RPMI7951 (cell line): ENCODE measurements at places on chromosomes 6 and 20. TPM values are rescaled to one million over a fixed set of nuclear protein-coding genes. Genes with fewer than 3 reads are reported as not detected.

The NKAIN4 gene
- total RNA-seq, result not detected in 2 replicates

GRCh38 chr20:39289316-39289715 is 327.2 kb downstream of the DHX35 start:
- DNase-seq, result no peak

The GINM1 gene
- 47.0 and 49.6 TPM in 2 replicates for total RNA-seq

- peak; percentile 77 for DNase-seq
These were observed 48.1 kb downstream of the MCUR1 start for GRCh38 chr6:13766201-13766634.

DNA sequence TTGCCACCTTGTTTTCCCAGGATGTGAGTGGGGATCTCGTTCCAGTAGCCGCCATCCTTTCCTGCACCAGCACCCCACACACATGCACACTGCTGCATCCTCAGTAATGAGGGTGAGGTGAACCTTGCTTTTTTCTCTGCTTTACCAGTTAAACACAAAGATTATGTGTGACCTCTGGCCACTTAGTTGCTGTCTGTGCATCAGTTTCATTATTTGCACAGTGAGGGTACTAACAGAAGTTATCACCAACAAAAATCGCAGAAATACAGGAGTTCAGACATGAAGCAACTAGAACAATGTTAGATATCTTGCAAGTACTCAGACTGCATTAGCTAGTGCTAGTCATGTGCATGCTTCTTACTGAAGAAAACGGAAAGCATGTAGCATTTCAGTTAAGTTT is 17.4 kb upstream of the DACT2 start:
- no peak for DNase-seq

- peak; percentile 17 for DNase-seq
These were observed 115.4 kb downstream of the TENT5A start for GRCh38 chr6:81636930-81637568.

DNA sequence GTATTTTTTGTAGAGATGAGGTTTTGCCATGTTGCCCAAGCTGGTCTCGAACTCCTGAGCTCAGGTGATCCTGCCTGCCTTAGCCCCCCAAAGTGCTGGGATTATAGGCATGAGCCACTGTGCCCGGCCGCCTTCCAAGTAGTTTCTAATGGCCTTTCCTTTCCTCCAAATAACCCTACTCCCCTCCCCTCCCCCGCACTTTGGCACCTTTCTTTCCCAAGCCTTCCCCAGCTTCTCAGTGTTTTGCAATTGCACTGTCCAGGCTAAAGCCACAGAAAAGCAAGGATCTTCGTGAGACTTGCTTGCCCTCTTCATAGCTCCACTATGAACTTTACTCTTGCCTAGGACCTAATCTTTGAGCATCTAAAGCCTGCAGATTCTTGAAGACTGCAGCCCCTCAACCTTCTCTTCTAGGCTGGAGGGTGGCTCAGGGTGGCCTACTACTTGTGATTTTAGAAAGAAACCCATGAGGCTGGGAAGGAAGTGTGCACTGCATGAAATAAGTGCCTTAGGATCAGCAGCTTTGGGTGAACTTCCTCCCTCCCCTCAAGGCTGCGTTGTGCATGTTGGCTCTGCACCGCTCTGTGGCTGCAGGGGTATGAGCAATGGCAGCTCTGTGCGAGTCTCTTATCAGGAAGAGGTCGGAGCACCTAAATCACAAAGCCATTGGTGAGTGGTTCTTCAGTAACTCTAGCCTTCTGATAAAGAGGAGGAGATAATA is 152.4 kb upstream of the SNX9 start:
- DNase-seq, result no peak

The MAK gene
- total RNA-seq, result not detected in 2 replicates

GRCh38 chr6:14513496-14514393 is 396.2 kb downstream of the CD83 start:
- no peak for DNase-seq

The PGC gene
- not detected in 2 replicates for total RNA-seq

DNA sequence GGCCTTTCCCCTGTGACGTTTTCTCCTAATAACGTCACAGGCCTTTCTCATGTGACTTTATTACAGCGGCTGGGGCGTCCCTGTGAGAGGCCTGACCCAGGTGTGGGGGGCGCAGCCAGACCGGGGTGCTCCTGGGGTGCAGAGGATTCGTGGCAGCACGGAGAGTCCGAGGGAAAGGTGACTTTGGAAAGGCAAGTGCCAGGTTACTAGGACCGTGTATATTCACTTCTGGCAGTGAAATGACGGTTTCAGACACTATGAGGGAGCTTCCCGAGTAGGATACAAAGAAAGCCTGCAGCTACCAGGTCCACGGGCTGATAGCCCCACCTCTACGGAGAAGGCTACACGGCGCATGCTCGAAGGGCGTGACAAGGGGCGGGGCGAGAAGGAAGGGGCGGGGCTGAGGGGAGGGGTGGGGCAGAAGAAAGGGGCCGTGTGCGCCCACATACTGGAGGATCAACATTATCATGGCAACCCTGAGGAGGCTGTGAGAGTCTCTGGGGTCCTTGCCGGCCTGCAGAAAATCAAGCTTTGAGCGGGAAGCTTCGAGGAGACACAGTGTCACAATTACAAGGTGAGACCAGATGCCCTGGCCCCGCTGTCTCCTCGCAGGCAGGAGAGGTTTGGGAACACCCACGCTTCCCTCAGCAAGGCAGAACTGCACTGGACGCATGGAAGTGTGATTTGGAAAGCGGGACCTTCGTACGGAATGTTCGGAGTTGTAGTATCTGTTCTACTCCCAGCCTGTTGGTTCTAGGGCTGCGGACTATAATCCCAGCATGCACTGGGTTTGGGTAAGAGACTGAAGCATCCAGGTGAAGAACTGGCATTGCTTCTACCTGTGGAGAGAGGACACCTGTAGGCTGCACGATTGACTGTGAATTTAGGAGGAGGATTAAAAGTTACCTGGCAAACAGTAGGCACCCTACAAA is 54.4 kb upstream of the ZNF337 start:
- DNase-seq, result peak; percentile 70

The DCDC2 gene
- total RNA-seq, result under 0.01 TPM in 1 of 2 replicates, not detected in the other

The PPP1R16B gene
- under 0.01 TPM in 2 replicates for total RNA-seq

DNA sequence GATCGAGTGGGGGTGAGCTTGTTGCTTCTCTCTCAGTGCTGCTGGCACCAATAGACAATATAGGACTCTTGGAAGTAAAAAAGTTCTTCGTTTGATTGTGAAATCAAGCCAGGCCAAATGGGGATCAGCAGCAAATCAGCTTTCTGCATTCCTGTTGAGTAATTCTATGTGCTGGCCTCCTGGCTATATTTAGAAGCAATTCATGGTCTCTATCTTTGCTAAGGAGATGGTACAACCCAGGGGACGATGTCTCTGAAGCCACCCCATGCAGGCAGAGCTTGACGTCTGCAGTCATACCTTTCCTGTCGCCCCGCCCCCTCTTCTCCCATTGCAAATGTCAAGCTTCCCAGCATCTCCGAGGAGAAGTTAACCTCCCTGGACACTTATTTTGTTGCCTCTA is 199.1 kb downstream of the SCP2D1 start:
- peak; percentile 51 for DNase-seq

DNA sequence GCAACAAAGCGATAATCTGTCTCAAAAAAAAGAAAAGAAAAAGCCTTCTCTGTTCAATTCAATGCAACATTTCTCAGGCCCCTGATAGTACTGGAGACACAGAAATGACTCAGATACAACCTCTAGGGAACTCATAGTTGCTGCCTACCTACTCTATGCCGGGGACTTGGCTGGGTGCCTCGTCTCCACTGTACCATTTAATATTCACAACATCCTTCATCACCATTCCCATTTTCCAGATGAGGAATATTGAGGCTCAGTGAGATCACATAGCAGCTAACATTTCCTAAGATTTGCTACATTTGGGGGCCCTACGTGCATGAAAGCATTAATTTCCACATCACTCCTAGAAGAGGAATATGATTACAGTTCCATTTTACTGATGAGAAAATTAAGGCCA is 7.5 kb downstream of the NOL4L start:
- no peak for DNase-seq

DNA sequence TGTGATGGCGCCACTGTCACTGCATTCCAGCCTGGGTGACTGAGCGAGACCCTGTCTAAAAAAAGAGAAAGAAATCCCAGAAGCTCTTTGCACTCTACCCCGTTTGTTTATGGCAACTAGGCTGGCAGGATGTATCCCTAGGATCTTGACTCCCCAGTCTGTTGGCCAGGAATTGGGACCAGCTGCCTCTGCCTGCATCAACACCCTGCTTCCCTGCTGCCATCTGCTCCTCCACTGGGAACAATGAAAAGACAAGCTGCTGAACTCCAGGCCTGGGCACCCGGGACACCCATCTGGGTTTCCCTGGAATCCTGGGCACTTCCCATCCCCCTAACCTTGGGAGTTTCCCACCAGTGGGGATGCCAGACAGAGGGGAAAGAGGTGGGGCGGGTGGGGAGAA is 64.9 kb downstream of the CPNE5 start:
- DNase-seq, result no peak

- DNase-seq, result no peak
These were observed 520.5 kb upstream of the ADGRB3 start for GRCh38 chr6:68114463-68115047.

The ZBP1 gene
- not detected in 2 replicates for total RNA-seq

DNA sequence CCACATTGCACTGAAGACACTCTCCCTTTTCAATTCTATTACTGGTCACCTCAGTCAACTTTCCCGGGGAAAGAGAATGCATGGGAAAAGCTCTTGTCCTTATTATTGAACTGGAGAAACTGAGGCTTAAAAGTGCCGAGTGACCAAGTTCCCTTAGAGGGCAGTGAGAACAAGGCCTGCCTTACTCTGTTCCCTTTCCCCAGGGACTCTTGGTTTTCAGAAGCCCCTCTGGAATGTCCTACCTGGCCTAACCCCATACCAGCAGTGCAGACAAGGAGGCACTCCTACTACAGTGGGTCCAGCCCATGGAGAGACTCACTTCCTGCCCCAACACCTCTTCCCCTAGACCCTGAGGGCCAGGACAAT is 6.1 kb downstream of the SRXN1 start:
- no peak for DNase-seq

- DNase-seq, result no peak
These were observed 3.7 kb upstream of the SLC17A2 start for GRCh38 chr6:25934156-25934555.

DNA sequence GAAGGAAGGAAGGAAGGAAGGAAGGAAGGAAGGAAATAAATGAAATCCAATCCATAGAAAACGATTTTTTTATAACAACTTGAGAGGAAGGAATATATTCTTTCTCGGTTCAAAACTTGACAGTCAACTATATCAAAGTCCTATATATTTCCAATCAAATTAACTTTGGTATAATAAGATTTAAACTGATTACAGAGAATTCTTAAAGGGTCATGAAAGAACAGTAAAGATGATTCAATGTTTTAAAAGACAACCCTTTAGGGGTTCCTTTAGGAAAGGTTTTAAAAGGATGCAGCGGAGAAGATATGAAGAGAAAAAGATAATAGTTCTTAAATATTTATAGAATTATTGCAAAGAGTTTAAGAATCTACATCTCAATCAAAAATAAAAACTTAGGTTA is 61.2 kb downstream of the ME1 start:
- no peak for DNase-seq

DNA sequence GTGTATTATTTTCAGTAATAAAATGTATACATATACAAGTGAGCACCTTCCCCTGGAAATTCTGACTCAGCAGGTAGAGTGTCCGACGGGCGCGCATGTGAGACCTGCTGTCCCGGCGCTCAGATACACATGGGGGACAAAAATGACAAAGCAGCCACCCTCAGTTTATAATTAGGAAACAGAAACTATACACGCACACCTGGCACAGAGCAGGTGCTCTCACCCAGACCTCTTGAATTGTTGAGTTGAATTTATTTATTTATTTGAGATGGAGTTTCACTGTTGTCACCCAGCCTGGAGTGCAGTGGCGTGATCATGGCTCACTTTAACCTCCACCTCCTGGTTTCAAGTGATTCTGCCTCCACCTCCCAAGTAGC is 180.4 kb downstream of the ZDHHC14 start:
- DNase-seq, result no peak

GRCh38 chr6:131510094-131510493 is 62.9 kb upstream of the ARG1 start:
- no peak for DNase-seq

GRCh38 chr6:146040360-146040759 is 11.5 kb downstream of the GRM1 start:
- DNase-seq, result no peak

- no peak for DNase-seq
These were observed 3.7 kb upstream of the ARMH2 start for GRCh38 chr6:24802271-24803059.

The GSTA1 gene
- 0.48 and 0.68 TPM in 2 replicates for total RNA-seq

The CYP39A1 gene
- 1.8 and 2.3 TPM in 2 replicates for total RNA-seq
